ENCODE measurements at places on chromosomes 7 and 10. TPM values are rescaled to one million over a fixed set of nuclear protein-coding genes. Genes with fewer than 3 reads are reported as not detected.
A peak's percentile ranks its signal among the peaks of the same experiment; 100 is the strongest.

The CLRN3 gene
- total RNA-seq: not detected

DNA sequence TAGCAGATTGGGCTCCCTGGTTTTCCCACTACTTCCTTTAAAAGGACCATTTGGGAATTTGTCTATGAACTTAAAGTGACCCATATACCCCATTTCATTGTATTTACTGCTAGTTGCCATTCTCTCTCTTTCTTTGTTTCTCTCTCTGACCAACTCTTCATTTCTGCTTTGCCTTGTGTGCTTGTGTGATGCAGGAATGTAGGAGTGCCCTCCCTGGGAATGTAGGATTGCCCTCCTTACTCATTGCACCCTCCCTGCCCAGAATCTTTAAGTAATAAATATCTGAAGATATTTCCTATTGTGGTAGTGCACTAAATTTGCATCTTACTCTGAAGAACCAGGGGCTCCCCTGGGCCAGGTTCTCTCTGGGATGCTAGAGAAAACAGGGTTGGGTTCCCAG, 47.3 kb upstream of the KLF14 start:
- H3K4me3 ChIP-seq: no peak overlapping the region
- H3K4me1 ChIP-seq: no peaks in the 10 kb centered on the region
- DNase-seq: no peak
- H3K27ac ChIP-seq: no peak overlapping the region
- H3K36me3 ChIP-seq: no peaks in the 10 kb centered on the region
- H3K27me3 ChIP-seq: peaks cover 37% of the 10 kb centered on the region

The VWDE gene
- total RNA-seq: 3.2 TPM

- no peaks in the 10 kb centered on the region for H3K36me3 ChIP-seq
- no peak overlapping the region for H3K4me3 ChIP-seq
- H3K27me3 ChIP-seq: no peaks in the 10 kb centered on the region
- no peak for DNase-seq
Observed at GRCh38 chr7:102185796-102186195, 100.9 kb upstream of the SH2B2 start.

- peak; percentile 82 for DNase-seq
- H3K4me3 ChIP-seq: peak overlapping the region; percentile 61
- no peaks in the 10 kb centered on the region for H3K36me3 ChIP-seq
- peaks cover 3% of the 10 kb centered on the region for H3K4me1 ChIP-seq
- no peaks in the 10 kb centered on the region for H3K27me3 ChIP-seq
Observed at GRCh38 chr7:129271500-129272355, 46.9 kb downstream of the AHCYL2 start.
